ENCODE measurements at places on chromosomes 2 and 18.

DNA sequence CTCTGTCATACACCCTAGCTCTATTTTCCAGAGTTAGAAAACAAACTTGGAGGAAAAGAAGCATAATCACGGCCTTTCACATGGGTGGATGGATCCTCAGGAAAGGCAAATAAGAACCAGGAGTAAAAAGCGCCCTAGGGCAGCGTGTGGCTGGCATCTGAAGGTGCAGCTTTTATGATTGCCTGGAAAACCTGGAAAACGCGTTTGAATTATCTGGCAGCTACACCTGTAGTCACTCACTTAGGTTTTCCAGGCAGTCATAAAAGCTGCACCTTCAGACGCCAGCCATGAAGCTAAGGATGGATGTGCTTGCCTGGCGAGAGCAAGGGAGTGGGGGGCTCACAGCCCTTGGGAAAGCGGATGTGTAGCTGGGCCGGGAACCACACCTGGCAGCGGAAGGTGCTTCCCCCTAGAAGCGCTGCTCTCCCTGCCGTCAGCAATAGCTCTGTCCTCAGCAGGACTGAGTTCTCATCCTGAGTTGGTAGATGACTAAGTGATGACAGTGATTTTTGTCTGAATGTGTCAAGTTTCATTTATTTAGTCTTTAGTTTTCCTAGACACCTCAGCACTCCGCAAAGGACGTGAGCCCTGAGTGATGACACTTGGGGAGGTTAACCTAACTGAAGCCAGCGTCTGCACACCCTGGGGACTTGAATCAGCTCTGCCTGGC, 82.0 kb downstream of the DCDC2C start:
- DNase-seq, result no peak

GRCh38 chr2:28616396-28616999, 120.6 kb downstream of the PLB1 start:
- DNase-seq, result no peak

- DNase-seq, result peak; percentile 41
Measured at GRCh38 chr2:85017411-85018048, 46.6 kb downstream of the KCMF1 start.

DNA sequence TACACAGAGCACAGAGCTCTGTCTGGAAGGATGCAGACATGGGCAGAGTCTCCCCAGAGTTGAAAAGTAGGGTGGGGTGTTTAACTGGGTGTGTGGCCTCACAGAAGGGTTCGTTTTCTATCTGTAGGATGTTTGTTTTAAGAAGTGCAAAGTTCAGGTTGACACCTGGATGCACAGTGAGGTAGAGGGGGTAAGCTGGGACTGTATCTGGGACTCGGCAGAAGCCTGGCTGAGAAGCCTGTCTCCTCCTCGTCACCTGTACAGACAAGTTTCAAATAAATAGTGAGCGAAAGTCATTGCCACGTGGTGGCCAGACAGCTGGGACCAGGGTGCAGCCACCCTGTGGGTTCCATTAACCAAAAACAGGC, 145.9 kb downstream of the KLHL29 start:
- no peak for DNase-seq

GRCh38 chr2:46776687-46777327, 138.8 kb downstream of the MCFD2 start:
- DNase-seq, result peak; percentile 64

DNA sequence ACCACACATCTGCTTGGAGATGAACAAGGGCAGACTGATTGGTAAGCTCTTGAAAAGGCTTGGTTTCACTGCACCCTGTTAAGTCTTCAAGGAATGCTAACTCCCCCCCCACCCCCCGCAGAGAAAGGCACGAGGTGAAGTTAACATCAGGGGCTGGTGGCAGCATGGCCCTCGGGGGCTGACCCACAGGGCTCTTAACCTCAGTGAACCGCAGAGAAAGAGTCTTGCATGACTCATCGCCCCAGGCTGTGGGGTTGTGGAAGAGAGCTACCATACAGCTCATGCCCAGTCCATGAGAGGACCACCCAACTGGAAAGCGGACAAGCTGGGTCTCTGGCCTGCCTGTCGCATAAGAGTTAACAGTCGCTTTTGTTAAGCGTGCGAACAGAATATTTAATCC, 10.6 kb upstream of the CEP68 start:
- DNase-seq, result no peak

DNA sequence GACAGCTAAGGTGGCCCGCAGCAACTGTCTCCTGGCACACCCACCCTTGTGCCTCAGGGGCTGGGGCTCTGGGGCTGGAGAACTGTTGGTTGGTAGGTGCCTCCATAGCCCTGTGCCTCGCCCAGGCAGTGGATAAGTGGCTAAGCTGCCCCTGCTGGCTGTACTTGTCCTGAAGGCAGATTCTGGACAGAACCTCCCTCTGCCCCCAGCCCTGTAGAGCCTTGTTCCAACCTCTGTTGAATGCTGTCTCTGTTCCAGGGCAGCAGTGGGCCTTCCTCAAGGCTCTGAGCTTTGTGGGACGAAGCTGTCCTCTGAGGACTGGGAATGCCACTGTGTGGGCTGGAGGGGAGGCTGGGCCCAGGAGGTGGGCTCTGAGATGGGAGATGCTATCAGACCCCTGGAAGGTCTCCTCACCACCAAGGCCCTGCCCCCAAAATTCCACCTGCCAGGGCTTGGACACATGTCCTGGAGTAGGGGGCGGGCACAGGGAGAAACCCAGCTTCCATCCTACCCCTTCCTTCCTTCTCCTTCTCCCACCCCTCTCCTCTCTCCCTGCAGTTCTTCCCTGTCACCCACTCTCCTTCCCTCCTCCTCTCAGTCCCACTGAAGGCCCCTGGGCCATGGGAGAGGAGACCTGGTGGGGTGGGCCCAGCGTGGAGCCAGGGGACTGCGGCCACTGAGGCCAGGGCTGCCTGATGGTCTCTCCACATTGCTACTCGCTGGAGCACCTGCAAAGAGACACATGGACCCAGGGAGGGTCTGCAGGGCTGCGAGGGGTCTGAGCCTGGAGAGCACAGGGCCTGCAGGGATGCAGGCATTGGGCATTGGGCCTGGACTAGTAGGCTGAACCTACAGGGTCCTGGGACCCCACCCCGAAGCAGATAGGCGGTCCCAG, 1.7 kb upstream of the PDCD1 start:
- no peak for DNase-seq

DNA sequence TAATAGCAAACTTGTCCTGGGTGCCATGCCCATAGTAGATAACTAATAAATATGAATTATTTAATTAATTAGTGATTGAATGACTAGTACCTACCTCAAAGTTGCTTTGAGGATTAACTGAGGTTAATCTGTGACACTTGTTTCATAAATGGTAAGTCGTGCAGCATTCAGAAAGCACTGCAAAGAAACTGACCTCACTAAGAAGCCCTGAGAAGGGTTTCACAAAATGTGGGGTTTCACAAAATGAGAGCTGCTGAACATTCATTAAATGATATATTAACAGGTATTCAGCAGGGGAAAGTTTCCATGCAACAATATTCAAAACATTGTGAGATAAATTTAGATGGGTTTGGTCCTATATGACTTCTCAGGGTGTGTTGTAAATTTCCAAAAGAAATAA, 236.2 kb downstream of the OSR1 start:
- no peak for DNase-seq
